Caco-2 (cell line): ENCODE measurements at places on chromosomes 16 and 17.

- peak; percentile 59 for DNase-seq
These were observed 504 bp downstream of the ERBB2 start for GRCh38 chr17:39700148-39700987.

DNA sequence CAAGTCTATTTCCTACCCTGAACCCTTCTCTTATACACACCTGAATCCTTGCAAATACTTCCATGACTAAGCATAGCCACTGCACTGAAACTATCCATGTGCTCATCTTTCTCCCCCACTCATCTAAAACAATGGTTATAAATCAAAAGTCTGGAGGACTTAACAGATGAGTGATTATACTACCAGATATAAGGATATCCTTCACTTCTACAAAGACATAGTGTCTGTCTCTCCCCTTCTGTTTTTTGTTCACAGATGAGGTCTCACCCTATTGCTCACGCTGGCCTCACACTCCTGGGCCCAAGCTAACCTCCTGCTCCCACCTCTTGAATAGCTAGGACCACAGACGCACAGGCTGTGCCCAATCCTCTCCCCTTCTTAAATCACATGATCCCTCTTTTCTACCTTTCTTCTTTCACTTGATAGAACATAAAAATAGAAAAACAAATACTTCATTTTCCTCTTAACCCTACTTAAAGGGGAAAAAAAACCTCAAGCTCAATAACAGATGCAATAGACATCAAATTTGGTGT lies 19.2 kb downstream of the CEP112 start:
- DNase-seq, result no peak

GRCh38 chr16:30783280-30784109 lies 3.5 kb downstream of the ZNF629 start:
- DNase-seq, result no peak

GRCh38 chr16:28171816-28172215 lies 39.9 kb downstream of the XPO6 start:
- no peak for DNase-seq

- no peak for DNase-seq
These were observed 20.0 kb upstream of the XYLT2 start for GRCh38 chr17:50325906-50326305.

DNA sequence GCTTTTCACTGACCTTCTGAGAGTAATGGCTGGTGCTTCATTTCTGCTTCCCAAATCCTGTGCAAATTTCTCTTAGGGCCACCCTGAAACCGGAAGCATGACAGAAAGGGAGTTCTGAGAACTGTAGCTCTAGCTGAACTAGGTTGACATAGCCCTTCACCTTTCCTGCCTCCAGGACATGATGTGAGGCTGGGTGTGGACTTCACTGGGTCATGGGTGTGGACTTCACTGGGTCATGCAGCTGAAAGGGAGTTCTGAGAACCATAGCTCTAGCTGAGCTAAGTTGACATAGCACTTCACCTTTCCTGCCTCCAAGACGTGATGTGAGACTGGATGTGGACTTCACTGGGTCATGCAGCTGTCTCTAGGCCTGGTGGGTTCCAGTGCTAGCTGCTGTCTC lies 54.3 kb upstream of the NLRP1 start:
- DNase-seq, result no peak

DNA sequence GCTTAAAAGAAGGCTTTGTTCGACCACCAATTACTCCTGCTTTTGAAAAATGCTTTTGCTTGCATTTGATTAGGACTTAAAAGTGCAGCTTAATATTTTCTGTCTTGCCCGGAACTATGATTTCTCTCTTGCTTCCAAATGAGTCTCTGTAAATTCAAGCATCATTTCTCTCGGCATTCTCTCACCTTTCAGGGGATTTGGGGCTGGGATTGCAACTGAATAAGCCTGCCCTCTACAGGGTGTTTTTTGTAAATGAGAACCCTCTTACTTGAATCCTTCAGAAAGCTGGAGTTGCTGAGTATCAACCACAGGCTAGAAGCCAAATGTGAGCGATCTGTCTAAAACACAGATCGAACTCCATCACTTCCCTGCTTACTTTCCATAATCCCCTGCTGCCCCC lies 234.6 kb downstream of the TMEM114 start:
- DNase-seq, result no peak

DNA sequence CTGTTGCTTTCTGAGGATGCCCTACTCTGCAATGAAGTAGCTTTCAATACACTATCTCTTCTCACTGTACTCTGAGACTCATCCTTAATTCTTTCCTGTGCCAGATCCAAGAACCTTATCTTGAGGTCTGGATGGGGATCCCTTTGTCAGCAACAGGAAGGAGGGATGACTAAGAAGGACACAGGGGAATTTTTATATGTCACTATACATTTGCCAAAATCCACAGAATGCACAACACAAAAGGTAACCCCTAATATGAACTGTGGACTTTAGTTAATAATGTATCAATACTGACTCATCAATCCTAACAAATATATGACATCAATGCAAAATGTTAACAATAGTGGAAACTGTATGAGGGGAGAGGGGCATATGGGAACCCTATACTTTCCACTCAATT lies 4.7 kb upstream of the RBBP6 start:
- no peak for DNase-seq

GRCh38 chr16:84600343-84601229 lies 17.3 kb downstream of the COTL1 start:
- no peak for DNase-seq

DNA sequence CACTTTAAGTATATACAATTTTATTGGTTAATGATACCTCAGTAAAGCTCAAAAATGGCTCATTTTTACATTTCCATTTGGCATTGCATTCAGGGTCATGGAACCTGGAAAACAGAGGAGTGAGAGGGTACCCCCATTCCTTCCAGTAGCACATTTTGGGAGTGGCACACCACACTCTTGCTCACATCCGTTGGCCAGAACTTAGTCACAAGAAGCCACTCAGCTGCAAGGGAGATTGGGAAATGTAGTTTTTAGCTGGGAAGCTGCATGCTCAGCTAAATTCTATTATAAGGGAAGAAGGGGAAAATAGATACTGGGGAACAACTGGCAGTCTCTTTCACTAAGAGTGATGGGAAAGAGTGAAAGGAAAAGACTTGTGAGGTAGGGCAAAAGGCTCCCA lies 102.5 kb upstream of the TMEM97 start:
- no peak for DNase-seq

GRCh38 chr17:29089601-29090044 lies 46.7 kb downstream of the PIPOX start:
- no peak for DNase-seq

DNA sequence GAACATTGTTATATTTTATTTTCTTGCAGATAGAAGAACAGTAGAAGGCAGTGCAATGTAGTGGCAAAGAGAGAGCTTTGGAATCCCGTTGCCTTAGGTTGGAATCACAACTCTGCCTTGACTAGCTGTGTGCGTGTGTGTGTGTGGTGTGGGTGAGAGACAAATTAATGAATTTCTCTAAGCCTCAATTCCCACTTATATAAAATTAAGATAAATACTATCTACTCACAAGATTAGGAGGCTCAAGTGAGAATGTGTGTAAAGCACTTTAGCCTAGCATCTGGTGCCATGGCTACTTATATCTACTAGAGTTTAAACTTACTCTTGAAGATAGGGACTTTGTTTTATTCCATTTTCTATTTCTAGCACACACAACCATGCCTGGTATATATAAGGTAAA lies 12.8 kb downstream of the CPD start:
- DNase-seq, result no peak
